Head of caudate nucleus (tissue), 42 donors: ENCODE measurements at places on chromosomes 13 and 19.

- peak; percentile 94 for DNase-seq
These were observed 3.7 kb downstream of the BRSK1 start for GRCh38 chr19:55287361-55288079.

DNA sequence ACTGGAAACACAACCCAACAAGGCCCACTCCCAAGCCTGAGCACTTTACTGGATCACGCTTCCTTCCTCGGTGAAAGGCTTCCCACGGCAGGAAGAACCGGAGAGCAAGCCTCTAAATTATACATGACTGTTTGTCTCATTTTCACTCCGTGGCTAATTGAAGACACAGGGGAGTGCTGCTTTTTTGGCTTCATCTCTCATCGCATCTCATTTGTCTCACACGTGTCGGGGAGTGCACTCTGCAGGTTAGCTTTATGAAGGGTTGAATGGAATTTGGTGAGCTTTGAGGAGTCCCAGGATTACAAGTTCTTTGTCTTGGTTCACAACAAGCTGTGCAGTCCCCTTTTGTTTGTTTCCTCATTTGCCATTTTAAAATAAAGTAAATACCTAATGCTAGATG is 544.6 kb downstream of the GPC6 start:
- no peak for DNase-seq

DNA sequence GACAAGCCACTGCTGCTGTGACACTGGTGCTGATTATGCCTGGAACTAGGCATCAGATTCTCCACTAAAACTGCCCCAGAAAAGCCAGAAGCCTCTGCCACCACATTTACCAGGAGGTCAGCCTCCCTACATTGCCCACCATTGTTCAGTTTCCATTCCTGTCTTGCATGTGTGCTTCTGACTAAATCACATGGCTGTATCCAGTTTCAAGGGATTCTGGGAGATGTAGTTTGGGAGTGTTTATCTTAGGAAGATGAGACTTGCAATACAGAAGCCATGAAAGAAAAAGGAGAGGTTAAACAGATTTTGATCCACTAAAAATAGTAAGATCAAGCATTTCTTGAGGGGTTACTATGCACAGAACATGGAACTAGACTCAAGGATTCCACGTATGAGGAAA is 40.7 kb upstream of the SERPINE3 start:
- no peak for DNase-seq

- DNase-seq: no peak
These were observed 4.9 kb downstream of the ZNF878 start for GRCh38 chr19:12047868-12048267.

DNA sequence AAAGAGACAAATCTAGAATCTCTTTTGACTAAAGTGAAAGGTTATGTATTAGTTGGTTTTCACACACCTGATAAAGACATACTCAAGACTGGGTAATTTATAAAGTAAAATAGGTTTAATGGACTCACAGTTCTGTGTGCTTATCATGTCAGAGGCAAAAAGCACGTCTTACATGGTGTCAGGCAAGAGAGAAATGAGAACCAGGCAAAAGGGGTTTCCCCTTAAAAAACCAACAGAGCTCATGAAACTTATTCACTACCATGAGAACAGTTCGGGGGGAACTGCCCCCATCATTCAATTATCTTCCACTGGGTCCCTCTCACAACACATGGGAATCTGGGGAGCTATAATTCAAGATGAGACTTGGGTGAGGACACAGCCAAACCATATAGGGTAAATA is 486.8 kb downstream of the DACH1 start:
- DNase-seq: no peak

GRCh38 chr13:75841905-75842304 is 205.8 kb downstream of the LMO7 start:
- no peak for DNase-seq

GRCh38 chr19:35009424-35010415 is 9.6 kb downstream of the GRAMD1A start:
- no peak for DNase-seq

GRCh38 chr19:39679056-39679790 is 23.5 kb downstream of the LGALS16 start:
- no peak for DNase-seq

DNA sequence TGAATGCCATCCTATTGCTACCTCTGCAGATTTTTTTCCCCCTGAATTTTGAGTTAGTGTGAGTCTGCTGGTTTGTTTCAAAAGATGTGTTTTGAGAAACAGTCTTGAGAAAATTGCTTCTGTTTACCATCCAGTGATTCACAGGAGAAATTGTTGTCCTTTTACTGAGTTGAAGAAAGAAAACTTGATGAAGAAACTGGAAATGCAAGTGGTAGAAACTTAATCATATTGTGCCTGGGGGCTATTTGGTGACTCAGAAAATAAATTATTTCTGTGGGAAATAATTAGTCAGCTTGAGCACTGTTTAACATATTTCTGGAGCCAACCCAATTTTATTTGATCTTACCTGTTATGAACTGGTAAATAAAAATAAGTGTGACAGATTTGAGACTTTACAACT is 35.4 kb downstream of the PAN3 start:
- DNase-seq: no peak

GRCh38 chr19:20503476-20503875 is 62.1 kb downstream of the ZNF737 start:
- DNase-seq: no peak

DNA sequence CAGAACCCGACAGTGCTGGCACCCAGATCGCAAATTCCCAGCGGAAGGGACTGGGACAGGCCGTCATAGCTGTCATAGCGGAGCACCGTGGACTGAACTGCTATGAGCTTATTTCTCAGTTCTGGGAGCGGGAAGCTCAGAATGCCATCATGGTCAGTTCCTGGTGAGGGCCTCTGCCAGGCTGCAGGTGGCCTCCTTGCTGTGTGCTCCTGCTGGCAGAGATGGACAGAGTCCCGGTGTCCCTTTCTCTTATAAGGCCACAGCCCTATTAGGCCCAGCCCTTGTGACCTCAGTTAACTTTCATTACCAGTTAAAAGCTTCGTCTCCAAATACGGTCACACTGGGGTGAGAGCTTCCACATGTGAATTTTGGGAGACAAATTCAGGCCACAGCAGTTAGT is 4.6 kb downstream of the ZNF444 start:
- no peak for DNase-seq

DNA sequence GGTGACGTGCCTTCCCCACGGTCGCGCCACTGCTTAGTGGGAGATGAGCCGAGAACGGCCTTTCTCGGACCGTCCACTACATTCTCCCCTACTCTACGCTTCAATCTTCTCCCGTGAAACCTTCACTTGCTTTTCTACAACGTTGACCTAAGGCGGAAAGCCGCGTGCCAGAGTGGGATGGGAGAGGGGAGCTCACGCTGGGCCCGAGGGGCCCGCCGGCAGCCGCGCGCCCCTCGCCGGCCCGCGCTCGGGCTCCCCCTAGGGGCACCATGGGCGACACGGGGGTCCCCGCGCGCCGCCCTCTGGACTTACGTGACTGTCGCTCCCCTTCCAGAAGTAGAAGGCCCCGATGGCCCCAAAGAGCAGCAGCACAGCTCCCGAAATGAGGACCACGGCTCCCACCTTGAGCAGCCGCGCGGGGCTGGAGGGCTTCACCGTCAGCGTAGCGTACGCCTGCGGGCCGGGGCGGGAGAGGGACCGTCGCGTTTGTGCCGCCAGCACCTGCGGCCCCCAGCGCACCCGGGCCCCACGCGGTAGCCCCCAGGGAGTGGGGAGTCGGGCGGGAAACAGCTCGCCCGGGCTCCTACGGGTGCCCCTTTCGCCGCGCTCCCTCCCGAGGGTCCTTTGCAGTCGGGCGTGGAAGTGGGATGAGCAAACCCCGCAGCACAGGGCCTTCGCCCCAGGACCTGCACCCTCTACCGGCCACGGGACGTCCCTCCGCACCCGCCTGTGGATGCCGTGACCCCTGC is 727 bp downstream of the CNMD start:
- DNase-seq: peak; percentile 83

DNA sequence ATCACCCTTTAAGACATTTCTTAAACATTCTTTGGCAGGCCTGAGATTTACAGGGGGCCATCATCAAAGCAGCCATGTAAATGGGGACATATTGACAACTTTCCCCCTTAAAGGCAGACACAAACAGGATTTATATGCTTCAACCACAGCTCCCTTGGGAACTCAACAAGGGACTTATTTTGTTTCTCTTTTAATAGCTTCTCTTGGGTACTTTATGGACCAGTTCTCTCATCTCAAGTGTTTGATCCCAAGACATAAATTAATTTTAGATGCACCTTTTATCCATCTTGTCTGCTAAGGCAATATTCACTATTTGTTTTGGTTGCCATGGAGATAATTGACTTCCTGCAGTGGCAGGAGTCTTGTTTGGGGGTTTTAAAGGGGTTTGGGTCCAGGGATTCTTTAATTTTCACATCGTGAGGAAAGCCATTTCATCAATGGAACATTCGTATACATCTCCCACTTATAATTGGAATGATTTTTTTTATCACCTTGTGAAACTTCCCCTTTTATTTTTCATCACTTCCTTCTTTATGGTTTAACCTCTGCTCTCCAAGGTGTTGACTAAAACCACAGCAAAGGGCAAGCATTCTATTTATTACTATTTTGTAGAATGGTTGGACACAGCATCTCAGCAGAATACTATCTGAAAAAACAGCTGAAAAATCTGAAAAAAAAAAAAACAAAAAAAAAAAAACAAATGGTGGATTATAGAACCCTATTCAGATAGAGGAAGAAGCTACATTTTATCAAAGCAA is 726.0 kb downstream of the DIAPH3 start:
- DNase-seq: no peak

DNA sequence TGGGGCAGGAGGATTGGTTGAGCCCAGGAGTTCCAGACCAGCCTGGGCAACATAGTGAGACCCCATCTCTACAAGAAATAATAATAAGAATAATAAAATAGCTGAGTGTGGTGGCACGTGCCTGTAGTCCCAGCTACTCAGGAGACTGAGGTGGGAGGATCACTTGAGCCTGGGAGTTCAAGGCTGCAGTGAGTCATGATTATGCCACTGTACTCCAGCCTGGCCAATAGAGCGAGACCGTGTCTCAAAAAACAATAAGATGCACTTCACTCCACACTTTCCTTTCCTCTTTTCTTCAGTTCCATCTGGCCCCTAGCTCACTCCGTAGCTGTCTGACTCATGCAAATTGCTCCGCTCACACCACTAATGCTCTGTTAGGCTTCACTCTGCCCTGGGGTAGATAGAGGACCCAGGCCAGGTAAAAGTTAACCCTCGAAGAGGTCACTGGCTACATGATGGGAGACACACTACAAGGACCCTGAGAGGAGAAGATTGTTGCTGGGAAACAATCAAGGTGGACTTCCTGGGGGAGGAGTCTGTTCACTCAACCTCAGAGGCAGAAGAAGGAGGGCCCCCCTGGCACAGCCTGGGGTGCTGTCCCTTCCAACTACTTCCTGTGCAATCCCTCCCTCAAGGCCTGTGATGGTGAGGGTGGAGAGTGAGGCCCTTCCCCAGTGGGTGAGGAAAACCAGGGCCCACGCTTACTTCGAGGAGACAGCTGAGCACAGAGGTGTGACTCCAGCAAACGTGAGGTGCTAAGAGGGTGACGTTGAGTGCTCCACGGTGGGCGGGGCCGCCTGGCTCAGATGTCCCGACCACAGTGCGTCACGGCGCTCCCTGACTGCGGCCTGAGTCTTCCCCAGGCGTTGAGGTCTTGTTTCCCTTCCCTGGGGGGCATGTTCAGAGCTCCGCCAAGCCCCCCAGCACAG is 8.8 kb upstream of the TNFSF9 start:
- DNase-seq: no peak

DNA sequence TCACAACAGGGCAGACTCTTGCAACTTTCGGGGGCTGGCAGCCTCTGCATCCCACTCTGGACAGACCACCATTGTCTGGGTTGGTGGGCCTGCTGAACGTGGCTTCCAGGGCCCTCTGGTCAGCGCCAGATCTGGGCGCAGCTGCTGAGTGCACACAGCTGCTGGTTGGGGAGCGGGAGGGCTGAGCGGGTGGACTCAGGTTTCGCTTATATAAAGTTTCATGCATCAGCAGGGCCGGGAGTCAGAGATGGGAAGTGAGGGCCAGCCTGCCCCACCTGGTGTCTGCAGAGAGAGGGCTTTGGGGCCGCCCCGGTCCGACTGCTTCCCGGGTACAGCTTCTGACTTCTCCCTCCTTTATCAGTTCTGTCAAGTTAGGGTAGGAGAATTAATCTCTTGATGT is 6.9 kb downstream of the ARHGEF7 start:
- DNase-seq: no peak

DNA sequence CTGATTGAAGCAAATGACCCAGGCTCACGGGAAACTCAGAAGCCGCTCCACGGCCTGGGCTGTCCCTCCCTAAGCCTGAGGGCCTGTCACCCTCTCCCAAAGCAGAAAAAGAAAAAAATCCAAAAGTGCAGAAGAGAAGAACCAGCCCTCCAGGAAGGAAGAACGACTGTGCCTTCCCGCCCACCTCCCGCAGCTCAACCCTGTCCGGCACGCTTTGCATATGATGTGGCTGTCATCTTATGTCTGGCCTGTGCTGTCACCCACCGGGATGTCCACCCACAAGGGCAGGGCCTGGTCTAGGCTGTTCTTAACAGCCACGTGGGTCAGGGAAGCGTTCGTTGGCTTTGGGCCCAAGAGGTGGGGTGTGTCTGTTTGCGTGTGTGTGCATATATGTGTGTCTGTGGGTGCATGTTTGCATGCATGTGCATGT is 13.7 kb downstream of the ZBTB7A start:
- DNase-seq: no peak

GRCh38 chr19:54047616-54048015 is 16.1 kb downstream of the VSTM1 start:
- no peak for DNase-seq

DNA sequence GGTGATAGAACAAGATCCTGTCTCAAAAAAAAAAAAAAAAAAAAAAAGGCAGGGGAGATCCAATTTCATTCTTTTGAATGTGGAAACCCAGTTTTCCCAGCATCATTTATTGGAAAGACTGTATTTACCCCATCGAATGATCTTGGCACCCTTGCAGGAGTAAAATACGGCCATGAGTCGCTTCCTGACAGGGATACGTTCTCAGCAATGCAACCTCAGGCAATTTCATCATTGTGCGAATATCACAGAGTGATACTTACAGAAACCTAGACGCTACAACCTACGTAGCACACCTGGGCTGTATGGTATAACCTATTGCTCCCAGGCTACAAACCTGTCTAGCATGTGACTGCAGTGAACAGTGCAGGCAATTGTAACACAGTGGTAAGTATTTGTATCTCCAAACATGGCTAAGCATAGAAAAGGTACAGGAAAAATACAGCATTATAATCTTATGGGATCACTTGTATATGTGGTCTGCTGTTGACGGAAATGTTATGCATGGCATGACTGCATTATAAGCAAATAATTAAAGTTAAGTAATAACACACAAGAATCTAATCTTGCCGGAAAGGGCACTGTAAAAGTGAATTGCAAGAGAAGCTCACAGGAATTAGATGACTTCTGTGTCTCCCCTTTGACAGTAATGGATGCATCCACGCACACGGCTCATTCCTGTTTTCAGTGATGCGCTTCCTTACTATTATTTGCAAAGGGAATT is 24.1 kb downstream of the RFX2 start:
- DNase-seq: no peak

- DNase-seq: peak; percentile 25
These were observed 918 bp upstream of the LHB start for GRCh38 chr19:49017666-49018351.
